ENCODE measurements at places on chromosomes 16 and 17. TPM values are rescaled to one million over a fixed set of nuclear protein-coding genes. Genes with fewer than 3 reads are reported as not detected.
A peak's percentile ranks its signal among the peaks of the same experiment; 100 is the strongest.

DNA sequence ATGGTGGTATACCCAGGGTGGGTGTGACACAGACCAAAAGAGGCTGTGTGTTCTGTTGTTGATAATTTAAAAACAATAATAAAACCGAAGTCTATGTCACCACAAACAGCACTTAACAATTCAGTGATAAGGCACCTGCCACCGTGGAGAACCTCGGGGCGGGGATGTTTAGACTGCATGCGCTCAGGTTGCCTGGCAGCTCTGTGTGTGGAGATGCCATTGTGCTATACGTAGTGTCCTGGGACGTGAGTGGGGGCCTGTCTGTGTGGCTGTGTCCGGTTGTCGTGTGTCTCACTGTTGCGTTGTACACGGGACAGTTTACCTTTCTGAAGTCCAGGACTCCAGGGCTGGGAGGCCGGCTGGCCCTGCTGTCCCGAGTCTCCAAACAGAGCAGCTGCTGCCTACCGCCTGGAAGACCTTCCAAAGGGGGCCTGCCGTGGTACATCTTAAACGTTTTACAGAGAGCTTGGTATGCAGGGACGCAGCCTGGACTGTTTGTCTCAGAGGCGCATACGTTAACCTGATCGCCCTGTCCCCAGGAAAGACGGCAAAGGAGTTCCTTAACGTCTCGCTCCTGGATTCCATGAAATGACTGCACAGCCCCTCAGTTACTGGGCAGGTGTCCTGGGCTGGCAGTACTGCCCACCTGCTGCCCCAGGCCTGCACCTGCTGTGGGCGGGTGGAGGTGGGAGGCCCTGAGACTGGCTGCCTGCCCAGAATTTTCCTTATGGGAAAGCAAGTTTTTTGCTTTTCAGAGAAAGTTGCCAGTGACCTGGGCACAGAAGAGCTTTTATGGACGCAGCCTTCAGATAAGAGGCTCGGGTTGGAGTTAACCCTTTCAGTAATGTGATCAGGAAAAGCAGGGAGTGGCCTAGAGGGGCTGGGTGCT, 19.0 kb downstream of the SPIRE2 start:
- H3K27ac ChIP-seq: no peak overlapping the region
- H3K27me3 ChIP-seq: no peaks in the 10 kb centered on the region
- no peak overlapping the region for H3K4me3 ChIP-seq
- DNase-seq: no peak
- H3K4me1 ChIP-seq: peaks cover 6% of the 10 kb centered on the region

CPNE7 gene
- 17.4 TPM for polyA plus RNA-seq

DNA sequence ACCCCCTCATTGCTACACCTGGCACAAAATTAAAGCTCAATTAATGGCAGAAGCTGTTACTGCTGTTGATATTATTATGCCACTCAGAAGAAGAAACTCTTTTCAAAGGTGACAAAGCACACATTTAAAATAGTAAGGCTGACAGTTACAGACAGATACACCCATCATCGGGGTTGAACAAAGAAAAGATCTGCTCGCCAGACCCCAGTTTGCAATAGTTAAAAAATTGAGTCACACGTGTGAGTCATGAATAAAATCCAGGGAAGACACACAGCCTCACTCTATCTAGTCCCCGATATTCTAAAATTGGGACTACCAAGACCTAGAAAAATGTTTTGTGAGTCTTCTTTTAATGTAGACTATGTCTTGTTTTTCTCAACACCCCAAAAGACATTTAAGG, 330.0 kb upstream of the SOX9 start:
- H3K27me3 ChIP-seq: peaks cover 1% of the 10 kb centered on the region
- DNase-seq: peak; percentile 11
- H3K4me1 ChIP-seq: no peaks in the 10 kb centered on the region
- no peak overlapping the region for H3K27ac ChIP-seq
- no peaks in the 10 kb centered on the region for H3K36me3 ChIP-seq

CDH5 gene
- not detected for polyA plus RNA-seq

DNA sequence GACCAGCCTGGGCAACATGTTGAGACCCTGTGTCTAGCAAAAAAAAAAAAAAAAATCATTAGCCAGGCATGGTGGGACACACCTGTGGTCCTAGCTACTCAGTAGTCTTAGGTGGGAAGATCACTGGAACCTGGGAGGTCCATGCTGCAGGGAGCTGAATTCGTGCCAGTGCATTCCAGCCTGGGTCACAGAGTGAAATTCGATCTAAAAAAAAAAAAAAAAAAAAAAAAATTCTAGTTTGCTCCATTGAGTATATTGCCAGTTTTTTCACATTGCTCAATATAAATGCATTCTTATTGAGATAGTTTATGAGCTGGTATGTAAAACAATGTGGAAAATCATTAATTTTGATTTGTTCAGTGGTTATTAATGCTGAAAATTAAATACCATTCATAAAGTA, 52.0 kb downstream of the ABHD15 start:
- H3K27me3 ChIP-seq: no peaks in the 10 kb centered on the region
- peak; percentile 43 for DNase-seq
- H3K27ac ChIP-seq: peak overlapping the region; percentile 49
- H3K36me3 ChIP-seq: peaks cover 48% of the 10 kb centered on the region
- no peak overlapping the region for H3K4me3 ChIP-seq

PLA2G10 gene
- not detected for polyA plus RNA-seq

MRC2 gene
- polyA plus RNA-seq: 137 TPM

IL34 gene
- 2.0 TPM for polyA plus RNA-seq

DNA sequence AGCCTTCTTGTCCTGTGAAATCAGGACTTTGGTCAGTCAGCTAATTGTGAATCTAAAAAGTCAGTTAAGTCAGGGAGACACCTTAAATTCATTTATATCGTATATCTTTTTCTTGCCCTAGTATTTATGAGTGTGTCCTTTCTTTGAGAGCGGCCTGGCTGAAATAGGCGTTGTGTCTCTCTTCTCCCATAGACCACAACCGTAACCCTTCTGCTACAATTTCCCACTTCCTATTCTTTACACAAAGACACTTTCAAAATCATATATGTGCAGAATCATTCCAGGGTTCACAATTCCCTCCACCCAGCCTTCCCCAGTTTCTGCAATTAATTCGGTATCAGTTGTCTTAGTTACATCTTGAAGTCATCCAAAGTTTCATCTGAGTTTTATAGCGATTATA, 14.0 kb upstream of the COTL1 start:
- no peaks in the 10 kb centered on the region for H3K27me3 ChIP-seq
- H3K4me3 ChIP-seq: no peak overlapping the region
- no peak for DNase-seq

DNA sequence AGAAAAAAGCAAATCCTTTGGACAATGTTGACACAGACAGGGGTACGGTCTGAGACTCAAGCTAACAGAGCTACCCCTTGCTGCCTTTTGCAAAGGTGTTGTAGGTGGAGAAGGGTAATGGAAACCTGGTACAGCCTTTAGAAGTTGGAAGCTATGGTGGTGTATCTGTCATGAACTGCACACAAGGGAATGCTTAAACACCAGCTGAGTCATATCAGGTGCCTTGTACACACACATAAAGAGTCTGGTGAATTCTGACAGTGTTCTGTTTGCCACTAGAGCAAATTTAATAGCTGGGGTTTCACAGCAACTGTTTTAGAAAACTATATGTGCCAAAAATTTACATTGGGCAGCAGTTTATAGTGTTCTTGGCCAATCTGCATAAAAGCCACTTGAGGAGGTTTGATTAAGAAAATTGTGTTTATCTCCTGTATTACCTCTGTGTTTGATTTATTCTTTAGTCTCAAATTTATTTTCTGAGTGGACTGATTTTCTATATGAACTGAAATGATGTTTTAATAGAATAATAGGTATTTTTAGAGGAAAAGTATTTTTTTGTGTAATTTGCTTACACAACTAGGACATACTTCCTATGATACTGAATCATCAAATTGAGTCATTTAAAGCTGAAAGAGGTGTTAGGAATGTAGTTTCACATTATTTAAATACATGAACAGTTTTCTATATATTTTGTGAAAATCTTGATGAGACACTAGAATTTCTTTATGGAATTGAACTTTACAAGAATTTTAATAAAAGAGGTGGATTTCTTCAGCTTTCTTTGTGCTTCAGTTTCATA, 136.9 kb downstream of the MAP2K6 start:
- no peaks in the 10 kb centered on the region for H3K27me3 ChIP-seq
- H3K36me3 ChIP-seq: no peaks in the 10 kb centered on the region
- peak; percentile 47 for DNase-seq
- H3K4me1 ChIP-seq: peaks cover 3% of the 10 kb centered on the region
- H3K27ac ChIP-seq: no peak overlapping the region

- peak overlapping the region; percentile 2 for H3K4me3 ChIP-seq
- peaks cover 61% of the 10 kb centered on the region for H3K4me1 ChIP-seq
- no peaks in the 10 kb centered on the region for H3K27me3 ChIP-seq
- DNase-seq: peak; percentile 81
- H3K27ac ChIP-seq: peak overlapping the region; percentile 88
Observed at GRCh38 chr17:50270435-50271362, 3.6 kb upstream of the TMEM92 start.

Measured in IMR-90 (cell line).